ENCODE measurements at places on chromosomes 2 and 18. TPM values are rescaled to one million over a fixed set of nuclear protein-coding genes. Genes with fewer than 3 reads are reported as not detected.

DES gene
- 3.4 TPM for total RNA-seq

GALNT14 gene
- total RNA-seq: 1.3 TPM

DNA sequence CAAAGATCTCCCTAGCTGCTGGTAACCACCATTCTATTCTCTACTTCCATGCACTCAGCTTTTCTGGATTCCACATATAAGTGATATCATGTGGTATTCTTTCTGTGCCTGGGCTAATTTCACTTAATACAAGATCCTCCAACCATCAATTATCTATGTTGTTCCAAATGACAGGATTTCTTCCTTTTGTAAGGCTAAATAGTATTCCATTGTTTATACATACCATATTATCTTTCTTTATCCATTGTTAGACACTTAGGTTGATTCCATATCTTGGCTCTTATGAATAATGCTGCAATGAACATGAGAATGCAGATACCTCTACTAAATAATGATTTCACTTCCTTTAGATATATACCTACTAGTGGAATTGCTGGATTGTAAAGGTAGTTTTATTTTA is 66.2 kb downstream of the ROCK2 start:
- DNase-seq: no peak

- DNase-seq: no peak
Measured at GRCh38 chr2:29723255-29724001, 198.0 kb downstream of the ALK start.

DNA sequence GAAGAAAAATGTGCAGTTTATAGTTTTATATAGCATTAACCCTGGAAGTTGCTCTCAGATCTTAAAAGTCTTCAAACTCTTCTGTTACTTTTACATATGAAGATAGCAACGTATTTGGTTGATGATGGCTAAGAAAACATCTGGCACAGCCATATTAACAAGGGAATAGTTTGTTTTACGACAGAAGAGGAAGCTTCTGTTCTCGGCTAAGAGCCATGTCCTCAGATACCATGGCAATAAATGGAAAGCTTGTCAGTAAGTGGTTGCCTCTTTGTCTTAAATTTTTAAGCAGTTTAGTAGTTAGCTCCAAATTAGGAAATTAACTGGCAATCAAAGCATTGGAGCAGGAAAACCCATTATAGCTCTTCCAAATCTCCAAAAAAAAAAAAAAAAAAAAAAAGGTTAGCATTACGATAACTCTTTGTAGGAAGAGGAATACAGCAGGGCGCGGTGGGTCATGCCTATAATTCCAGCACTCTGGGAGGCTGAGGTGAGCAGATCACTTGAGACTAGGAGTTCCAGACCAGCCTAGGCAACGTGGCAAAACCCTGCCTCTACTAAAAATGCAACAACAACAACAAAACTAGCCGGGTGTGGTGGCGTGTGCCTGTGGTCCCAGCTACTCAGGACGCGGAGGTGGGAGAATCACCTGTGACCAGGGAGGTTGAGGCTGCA is 4.5 kb upstream of the STON1 start:
- DNase-seq: no peak
